ENCODE measurements at places on chromosomes 4 and X.

GRCh38 chrX:54446084-54446483, 5.9 kb downstream of the TSR2 start:
- DNase-seq: no peak

DNA sequence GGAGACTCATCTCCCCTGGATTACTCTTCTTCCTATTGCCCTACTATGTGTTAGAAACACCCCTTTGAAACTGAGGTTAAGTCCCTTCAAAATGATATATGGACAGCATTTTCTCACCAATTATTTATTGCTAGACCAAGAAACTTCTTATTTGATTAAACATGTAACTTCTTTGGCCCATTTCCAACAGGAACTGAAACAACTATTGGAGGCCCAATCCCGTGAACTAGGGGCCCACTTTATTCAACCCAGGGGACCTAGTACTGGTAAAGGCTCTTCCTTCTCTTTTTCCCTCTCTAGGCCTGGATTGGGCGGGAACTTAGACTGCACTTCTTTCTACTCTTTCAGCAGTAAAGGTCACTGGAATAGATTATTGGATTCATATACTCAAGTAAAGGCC, 16.7 kb upstream of the COL25A1 start:
- no peak for DNase-seq

GRCh38 chrX:111520506-111520905, 9.1 kb downstream of the SERTM2 start:
- DNase-seq: no peak

DNA sequence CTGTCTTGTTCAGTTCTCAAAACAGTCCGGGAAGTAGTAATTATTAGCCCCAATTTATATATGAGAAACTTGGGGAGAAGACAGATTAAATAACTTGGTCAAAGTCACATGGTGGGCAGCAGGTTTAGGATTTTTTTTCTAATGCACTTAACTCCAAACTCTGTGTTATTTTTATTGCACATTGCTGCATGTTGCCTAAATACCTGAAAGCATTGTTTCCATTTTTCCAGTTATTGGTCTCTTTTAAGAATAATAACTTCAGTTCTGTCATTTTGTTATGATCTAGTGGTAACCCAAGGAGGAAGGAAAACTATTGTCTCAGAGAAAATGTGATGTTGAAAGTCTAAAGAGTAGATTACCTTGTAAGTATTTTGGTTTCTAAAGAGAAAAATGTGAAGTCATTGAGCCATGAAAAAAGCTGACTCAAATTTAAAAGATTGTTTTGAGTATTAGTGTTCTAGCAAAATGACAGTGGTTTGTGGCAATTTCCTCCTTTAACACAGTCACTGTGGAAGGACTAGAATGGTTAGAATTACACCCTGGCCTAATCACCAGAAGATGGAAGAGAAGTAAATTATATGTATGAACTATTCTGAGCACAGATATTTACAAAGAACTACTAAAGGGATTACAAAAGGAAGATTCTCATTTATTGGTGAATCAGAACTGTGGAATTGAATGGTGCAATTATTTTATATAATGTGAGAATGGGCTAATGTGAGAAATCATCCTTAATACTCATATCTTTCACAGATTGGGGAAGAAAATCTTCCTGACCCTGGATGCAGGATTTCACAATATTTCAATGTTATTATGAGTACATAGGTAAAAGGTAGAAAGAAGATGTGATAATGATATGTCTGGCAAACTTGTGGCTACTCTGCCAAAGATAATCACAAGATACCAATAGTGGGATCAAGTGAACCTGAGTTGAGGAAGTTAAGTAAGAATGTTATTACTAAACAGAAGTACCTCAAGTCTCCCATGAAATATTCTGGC, 21.7 kb upstream of the CXCL8 start:
- DNase-seq: no peak

- no peak for DNase-seq
Observed at GRCh38 chr4:41559940-41560516, 22.1 kb downstream of the LIMCH1 start.

- peak; percentile 97 for DNase-seq
Observed at GRCh38 chrX:41084893-41085511, at the start of gene USP9X. USP9X (plus strand) TSS chrX:41085445; CDS start chrX:41123629, 38,184 bp downstream.

- no peak for DNase-seq
Observed at GRCh38 chrX:129576539-129576938, 36.5 kb downstream of the OCRL start.

- no peak for DNase-seq
Observed at GRCh38 chr4:122003335-122003734, 51.5 kb upstream of the TRPC3 start.

DNA sequence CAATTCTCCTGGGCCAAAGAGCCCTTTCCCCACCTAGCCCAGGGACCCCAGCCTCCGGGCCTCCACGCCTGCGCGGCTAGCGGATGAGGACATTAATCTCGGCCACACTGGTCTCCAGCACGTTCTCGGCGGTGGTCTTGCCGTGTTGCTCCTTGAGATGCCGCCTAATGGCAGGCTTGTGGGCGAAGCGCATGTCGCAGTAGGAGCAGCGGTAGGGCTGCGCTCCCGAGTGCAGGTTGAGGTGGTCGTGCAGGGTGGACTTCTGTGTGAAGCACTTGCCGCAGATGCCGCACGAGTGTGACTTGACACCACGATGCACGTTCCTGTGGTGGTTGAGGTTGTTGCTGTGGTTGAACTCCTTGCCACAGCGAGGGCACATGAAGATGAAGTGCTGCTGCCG, 72.1 kb downstream of the UBE2K start:
- DNase-seq: no peak

DNA sequence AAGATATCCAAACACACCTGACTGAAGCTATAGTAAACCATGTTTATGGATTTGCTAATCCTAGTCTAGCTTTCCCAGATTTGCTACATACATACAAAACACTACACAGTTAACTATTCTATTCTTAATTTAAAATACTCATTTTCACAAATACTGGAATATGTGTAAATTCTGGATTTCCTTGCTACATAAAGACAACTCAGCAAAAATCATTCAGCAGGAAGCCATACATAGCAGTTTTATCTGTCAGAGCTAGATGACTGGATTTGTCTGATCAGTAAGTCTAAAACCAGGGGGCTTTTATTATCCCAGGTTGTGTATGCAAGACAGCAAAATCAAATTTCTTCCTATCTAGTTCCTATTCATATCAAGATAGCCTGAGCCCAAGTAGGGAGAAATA, 98.1 kb downstream of the CNOT6L start:
- DNase-seq: no peak

- DNase-seq: no peak
Observed at GRCh38 chr4:98170035-98170434, 26.8 kb upstream of the STPG2 start.

GRCh38 chr4:70600977-70601376, 8.9 kb downstream of the AMBN start:
- DNase-seq: no peak

- no peak for DNase-seq
Observed at GRCh38 chrX:111445485-111445884, 33.5 kb upstream of the DCX start.

GRCh38 chr4:24322511-24322910, 261.8 kb downstream of the DHX15 start:
- DNase-seq: no peak

DNA sequence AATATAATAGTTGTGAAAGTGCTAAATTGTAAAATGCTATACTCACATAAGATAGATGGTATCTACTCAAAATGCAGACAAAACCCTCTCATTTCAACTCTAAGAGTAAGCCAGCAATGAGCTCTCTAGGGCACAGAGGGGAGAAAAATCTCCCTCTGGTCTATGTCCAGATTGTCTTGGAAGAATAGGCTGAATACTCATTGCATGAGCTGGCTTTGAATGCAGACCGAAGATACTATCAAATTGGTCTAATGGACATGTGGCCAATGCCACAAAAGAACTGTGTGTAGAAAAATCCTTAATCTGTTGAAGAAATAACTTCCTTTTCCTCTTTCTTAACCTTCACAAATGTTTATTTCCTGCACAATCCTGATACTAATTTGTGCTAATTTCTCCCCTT, 3.5 kb downstream of the ZXDA start:
- DNase-seq: no peak

DNA sequence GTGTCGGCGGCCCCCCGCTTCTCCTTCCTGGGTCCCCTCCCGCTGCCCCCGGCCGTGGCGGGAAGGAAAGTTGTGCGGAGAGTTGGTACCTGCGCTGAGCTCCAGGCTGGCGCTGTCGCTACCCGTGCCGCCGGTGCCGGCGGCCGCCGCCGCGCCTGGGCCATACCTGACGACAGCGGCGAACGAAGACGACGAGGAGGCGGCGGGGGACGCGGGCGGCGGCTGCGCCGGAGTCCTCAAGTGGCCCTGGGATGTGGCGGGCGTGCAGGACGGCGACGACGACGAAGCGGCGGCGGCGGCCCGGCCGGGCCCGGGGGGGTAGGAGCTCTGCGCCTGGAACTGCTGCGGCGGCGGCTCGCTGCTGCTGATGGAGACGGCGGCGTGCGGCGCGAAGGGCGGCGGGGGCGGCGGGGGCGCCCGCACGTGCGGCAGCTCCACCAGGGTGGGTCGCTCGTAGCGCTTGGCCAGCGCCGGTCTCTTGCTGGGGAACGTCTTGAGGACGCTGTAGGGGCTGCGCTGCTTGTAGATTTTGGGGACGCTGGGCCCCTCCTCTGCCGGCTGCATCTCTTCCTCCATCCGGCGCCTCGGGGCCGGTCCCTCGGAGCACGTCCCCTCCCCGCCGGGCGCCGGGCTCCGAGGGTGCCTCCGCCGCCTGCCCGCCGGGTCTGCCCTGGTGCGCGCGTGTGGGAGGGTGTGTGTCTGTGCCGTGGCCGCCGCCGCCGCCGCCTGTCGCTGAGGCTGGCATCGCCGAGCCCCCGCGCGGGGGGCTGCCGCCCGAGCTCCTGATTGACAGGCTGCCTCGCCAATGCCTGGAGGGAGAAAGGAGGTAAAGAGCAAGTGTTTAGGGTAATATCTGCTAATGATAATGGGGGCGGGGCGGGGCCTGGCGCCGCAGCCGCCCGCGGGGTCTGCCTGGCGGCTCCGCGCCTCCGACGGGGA, 618 bp downstream of the BEND4 start:
- no peak for DNase-seq

GRCh38 chrX:2690856-2691542, at the start of gene CD99:
CD99 (plus strand) TSS chrX:2691295; CDS start chrX:2691361, 66 bp downstream.
- DNase-seq: peak; percentile 91

- no peak for DNase-seq
Observed at GRCh38 chr4:186931519-186931918, 207.9 kb upstream of the FAT1 start.

DNA sequence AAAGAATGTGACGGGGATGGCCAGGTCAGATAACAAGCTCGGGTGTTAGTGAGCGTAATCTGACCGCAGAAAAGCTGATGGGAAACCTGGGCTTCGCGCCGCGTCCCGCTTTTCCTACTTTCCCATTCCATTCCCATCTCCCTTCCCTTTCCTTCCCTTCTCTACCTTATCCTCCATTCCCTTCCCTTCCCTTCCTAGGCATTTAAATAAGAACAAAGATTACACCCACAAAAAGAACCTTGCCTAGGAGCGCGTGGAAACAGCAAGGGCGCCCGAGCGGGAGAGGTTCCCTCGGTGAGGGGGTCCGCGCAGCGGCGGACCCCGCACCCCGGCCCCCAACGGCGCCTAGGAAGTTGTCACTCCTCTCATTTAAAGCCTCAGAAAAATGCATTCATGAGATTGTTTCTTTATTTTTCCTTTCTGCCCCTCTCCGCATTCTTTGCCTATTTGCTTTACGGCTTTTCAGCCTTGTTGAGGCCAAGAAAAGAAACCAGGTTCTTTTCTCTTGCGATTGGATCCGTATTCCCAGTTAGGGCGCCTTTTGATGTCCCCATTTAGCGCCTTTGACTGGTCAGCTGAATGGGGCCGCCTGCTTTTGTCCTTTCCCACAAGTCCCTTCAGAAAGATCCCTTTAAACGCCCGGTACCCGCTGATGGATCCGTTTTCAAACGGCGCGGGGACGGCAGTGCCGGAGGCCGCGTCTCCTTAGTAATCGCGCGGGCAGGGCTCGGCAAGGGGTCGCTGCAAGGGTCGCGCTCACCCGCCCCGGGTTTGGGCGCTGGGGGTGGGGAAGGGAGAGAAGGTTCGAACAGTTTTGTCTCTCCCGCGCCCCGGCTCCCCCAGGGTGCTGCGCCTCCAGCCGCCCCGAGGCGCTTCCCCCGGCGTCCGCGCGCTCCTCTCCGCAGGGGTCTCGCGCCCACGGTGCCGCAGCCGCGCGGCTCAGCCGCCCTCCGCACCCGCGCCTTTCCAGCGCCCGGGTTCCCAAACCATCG, 54.1 kb upstream of the TMEM33 start:
- no peak for DNase-seq

DNA sequence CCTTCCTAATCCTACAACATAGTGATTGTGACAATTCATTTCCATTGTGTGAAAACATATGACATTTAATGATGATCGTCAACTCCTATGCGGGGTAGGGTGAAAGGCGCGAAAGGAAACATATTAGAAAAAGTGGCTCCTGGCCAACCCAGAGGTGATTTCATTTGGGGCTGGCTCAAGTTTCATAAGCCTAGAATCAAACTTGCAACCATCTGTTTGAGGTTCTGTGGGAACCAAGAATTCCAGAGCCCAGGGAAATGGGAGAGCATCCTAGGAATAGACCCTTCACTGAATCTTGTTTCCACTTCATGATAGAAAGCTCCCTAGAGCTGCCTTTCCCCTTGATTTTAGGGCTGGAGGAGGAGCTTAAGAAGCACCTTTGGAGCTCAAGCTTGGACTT, 101.3 kb upstream of the EGFL6 start:
- DNase-seq: no peak

DNA sequence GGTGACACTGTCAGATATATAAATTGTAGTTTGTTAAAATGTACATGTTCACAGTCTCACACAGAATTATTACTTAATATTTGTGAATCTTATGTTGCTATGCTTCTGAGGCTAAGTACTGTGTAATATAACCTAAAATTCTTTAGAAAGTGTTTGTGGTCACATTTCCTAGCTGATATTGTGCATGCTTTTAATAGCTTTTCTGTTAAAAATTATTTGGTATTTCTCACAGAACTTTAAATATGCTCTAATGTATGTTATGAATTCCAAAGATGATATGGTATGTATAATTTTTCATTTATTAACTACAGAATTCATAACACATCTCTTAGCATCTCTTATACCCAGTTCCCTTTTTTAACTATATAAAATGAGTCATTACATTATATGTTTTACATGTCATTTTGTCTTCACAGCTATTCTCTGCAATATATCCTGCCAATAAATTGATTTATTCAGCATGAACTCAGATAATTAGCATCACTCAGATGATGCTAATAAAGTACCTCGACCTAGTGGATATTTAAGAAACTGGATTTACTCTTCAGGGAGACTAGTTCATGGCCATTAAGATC, 9.3 kb downstream of the PTPN13 start:
- DNase-seq: no peak
